ENCODE measurements at places on chromosomes 1 and 21. TPM values are rescaled to one million over a fixed set of nuclear protein-coding genes. Genes with fewer than 3 reads are reported as not detected.

The PTGER3 gene
- 0.51 TPM for total RNA-seq

The LCE2C gene
- total RNA-seq: not detected

The FCRL2 gene
- total RNA-seq: not detected

The NCF2 gene
- total RNA-seq: not detected

The LUZP1 gene
- 18.2 TPM for total RNA-seq

All from pericardium fibroblast (primary cell).